Fibroblast of skin of back (primary cell): ENCODE measurements at places on chromosomes 13 and 19.

GRCh38 chr13:23870356-23871140, 18.7 kb downstream of the MIPEP start:
- DNase-seq: no peak

GRCh38 chr13:49020940-49021553, 45.3 kb downstream of the FNDC3A start:
- peak; percentile 45 for DNase-seq

- no peak for DNase-seq
These were observed 9.7 kb downstream of the YJU2 start for GRCh38 chr19:4256563-4256962.

GRCh38 chr19:5827891-5828660, 11.4 kb downstream of the FUT6 start:
- peak; percentile 73 for DNase-seq

GRCh38 chr13:50589139-50589538, 254.4 kb downstream of the DLEU7 start:
- DNase-seq: peak; percentile 98

- DNase-seq: no peak
These were observed 155.2 kb downstream of the LIG4 start for GRCh38 chr13:108060111-108060510.

- DNase-seq: no peak
These were observed 600.8 kb downstream of the DIAPH3 start for GRCh38 chr13:59562924-59563323.

- DNase-seq: peak; percentile 74
These were observed 81.0 kb downstream of the GPR12 start for GRCh38 chr13:26679411-26680122.

DNA sequence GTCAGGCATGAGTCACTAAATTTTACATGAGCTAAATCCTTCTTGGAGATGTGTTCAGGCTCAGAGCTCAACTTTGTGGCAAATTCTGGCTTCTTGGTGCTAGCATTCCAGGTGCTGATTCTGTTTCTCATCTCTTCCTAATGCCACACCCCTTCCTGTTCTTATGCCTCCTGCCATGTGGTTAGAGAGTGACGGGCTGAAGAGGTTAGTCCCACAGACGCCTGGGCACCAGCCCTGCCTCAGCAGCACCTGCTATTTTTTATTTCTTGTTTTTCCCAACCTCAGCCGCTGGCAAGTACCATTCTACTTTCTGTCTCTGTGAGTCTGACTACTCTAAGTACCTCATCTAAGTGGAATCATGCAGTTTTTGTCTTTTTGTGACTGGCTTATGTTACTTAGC, 329.5 kb downstream of the KCNRG start:
- DNase-seq: no peak

DNA sequence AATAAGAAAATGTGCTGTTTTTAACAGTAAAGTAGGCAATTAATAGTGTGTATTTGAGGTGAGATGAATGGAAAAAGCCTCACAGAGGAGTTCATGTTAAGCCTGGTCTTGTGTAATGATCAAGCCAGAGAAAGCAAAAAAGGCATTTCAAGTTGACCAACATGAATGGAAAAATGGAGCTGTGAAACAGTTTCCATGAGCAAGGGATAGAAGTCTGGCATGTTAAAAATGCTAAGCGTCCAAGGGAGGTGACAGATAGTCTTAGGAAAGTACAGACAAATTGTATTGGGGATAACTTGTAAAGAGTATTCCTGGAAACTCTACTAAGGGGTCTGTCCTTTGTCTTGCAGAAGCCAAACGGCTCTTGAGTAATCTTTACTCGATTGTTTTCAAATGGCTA, 506.8 kb upstream of the ATXN8OS start:
- DNase-seq: no peak

GRCh38 chr19:46221981-46222610, 7.4 kb upstream of the IGFL1 start:
- peak; percentile 45 for DNase-seq

GRCh38 chr13:73984949-73985691, 149.1 kb downstream of the KLF12 start:
- no peak for DNase-seq

- DNase-seq: no peak
These were observed 83.6 kb downstream of the FGF14 start for GRCh38 chr13:102318233-102318632.

GRCh38 chr19:49061445-49061844, 3.2 kb downstream of the NTF4 start:
- DNase-seq: no peak

DNA sequence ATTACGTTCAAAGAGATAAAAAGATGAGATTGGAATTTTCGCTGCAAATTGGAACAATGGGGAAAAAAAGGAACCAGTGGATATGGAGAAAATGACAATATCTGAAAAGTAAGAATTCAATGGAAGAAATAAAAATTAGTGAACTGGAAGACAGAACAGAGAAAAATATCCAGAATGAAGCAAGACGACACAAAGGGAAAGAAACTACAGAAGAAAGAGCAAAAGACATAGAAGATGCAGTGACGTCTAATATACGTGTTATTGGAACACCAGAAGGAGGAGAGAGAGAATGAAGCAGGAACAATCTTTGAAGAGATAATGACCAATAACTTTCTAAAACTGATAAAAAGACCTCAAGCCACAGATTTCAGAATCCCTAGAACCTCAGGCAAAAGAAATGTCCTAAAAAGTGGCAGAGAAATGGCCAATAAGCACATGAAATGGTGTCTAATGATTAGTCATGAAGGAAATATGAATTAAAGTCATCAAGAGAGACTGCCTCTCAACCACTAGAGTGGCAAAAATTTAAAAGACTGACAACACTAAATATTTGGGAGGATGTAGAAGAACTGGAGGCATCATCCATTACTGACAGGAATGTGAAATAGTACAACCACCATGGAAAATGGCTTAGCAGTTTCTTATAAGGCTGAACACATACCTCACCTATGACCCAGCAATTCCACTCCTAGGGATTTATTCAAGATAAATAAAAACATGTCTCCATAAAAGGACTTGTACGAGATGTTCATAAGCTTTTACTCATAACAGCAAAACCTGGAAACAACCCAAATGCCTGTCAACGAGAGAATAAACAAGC, 56.5 kb downstream of the GADD45B start:
- DNase-seq: peak; percentile 98

- DNase-seq: no peak
These were observed 64.1 kb downstream of the SLC15A1 start for GRCh38 chr13:98688373-98688772.

DNA sequence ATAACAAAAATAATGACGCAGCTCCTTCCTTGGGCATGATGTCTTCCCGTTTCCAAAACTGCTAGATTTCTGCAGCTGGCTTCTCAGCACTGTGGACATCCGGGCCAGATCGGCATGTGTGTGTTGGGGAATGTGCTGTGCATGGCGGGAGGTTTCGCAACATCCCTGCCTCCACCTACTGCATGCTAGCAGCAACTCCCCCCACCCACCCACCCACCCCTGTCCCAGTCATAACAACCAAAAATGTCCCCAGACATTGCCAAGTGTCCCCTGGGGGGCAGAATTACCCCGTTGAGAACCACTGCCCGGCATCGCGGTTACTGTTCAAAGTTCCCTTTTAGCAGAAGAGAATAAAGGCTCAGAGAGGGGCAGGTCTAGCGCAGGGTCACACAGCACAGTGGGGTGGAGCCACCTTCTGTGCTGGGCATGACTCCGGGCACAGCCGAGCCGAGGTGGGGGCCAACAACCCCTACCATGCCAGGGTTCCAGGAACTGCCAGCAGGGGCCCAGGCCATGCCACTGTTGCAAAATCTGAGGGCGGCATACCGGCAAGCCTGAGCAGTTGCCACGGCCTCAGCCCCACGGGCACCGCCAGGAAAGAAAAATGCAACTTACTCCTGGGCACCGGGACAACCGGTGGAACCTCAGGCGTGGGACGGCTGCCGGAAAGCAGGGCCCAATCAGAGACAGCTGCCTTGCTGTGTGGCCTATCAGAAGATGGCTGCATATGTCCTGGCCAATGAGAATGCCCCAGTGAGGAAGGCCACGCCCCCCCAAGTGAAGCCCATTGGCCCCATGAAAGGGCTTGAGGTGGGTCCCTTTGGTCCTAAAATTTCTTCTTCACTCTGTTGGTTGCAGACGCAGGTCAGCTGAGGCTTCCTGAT, 22.5 kb upstream of the NFIC start:
- DNase-seq: peak; percentile 73

DNA sequence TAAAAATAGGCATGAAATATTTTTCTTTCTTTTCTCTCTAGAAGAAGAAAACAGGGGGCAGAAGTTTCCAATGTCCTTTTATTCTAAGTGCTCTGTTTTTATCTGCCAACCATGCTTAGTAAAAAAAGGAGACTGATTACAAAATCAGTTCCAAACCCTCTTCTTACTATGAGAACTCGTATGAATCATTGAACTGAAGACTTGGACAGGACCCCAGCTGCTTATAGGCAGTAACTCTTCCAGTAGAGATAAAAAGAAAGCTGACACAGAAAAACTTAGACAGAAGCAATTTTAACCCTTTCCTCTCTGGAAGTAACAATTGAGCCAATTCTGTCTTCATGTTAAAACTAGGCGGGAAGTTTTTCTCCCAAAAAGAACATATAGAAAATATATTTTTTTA, 24.5 kb upstream of the FREM2 start:
- DNase-seq: peak; percentile 10

DNA sequence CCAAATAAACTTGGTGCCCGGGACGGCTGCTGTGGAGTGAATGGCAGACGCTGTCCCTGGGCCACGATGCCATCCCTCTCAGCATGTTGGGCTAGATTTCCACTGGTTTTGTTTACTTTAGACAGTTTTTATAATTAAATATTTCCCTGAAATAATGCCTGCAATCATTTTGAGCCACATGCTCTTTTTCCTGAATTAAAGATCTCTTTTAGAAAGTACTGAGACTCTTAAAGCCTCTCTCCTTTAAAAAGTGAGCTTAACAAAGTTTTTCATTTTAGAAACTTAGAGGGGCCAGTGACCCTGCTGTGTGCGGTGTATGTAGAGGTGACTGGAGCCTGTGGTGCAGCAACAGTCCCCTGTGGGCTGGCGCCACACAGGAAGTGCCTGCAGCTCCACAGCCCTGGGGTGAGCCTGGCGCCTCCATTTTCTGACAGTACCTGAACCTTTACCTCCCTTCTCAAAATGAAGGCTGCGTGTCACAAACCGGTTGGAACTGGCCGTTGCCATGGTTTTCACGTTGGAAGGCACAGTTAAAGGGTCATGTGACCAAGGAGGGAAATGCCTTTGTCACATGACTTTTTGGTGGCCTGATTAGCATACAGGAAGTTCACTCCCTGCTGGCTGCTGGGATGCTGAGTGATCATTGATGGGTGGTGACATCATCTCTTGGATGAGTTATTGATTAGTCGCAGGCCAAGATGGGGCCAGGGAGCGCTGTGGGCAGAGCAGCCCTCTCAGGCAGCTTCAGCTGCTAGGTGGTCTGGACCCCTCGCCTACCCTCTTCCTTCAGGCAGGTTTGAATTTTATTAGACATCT, 26.3 kb downstream of the TSSK6 start:
- DNase-seq: peak; percentile 96

DNA sequence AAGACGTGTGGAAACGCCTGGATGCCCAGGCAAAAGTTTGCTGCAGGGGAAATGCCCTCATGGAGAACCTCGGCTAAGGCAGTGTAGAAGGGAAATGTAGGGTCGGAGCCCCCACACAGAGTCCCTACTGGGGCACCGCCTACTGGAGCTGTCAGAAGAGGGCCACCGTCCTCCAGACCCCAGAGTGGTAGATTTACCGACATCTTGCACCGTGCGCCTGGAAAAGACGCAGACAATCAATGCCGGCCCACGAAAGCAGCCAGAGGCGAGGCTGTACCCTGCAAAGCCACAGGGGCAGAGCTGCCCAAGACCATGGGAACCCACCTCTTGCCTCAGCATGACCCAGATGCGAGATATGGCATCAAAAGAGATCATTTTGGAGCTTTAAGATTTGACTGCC, 7.0 kb upstream of the EDNRB start:
- no peak for DNase-seq

DNA sequence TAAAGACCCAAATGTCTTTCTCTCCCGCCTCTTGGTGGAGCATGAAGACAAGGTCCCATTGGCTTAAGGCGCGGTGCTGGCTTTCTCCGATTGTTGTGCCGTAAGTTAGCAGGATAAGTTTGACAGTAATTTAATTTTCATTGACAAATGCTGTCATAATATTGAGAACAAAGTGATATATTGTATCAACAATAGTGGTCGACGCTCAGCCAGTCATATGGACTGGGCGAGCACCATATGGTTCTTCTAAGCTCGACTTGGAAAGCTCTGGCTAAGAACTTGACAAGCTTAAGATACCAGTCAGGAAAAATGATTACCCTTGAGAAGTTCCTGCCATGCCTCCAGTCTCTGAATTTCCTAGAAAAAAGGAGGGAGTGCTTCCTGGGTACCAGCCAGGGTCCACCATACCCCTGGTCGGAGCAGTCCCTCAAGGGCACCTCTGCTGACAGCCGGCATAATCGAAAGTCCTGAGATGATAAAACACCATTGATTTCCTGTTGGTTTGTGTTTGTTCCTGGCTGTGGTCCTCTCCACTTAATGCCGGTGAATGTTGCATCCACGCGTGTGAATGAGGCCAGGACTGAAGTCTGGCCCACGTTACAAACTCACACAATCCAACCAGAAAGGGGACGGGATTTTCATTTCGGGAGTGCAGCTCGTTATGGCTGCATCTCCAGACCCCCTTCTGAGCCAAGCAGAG, 262.1 kb downstream of the ZNF536 start:
- no peak for DNase-seq

DNA sequence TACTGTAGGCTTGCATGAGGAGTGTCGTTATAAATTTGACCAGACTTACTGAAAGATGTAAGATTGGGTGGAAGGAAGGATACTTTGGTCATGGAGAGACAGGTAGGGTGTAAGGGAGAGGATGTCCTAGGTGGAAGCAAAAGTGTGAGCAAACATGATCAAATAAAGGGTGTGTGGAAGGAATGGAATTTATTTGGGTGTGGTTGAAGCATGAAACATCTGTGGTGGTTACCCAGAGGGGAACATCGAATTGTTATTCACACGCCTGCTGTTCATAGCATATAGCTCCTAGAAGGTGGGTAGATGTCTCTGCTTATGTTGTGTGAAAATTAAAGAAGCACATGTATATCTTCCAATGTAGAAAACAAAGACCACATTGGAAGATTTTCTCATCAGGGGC, 157.7 kb downstream of the ATP8A2 start:
- DNase-seq: no peak

DNA sequence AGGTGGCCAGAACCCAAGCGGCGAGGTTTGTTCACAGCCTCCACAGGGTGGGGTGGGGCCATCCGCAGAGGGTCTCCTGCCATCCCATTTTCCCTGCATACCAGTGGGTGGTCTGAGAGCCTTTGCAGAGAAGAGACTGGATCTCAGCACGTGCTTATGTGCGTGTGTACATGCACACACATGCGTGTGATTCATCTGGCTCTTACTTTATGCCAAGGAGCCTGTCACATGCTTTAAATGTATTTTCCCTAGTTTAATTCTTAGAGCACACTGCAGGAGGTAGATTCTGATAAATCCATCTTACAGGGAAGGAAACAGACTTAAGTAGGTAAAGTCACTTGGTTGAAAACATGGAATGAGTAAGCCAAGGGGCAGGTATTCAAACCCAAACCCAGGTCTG, 47.1 kb downstream of the CAPN12 start:
- no peak for DNase-seq

GRCh38 chr13:60661521-60661920, 264.5 kb downstream of the TDRD3 start:
- DNase-seq: no peak

GRCh38 chr13:93794197-93794885, 567.7 kb downstream of the GPC6 start:
- DNase-seq: no peak

GRCh38 chr19:37594982-37595382, 306 bp downstream of the ZNF540 start:
- no peak for DNase-seq

- DNase-seq: peak; percentile 19
These were observed 3.7 kb upstream of the SMIM17 start for GRCh38 chr19:56639217-56639616.
